WTC11 (cell line): ENCODE measurements at places on chromosomes 1 and 21.
A peak's percentile ranks its signal among the peaks of the same experiment; 100 is the strongest.

GRCh38 chr1:178495741-178496409 lies 889 bp downstream of the CLEC20A start:
- DNase-seq = no peak

- DNase-seq = no peak
Measured at GRCh38 chr1:159839116-159839849, 12.6 kb downstream of the SLAMF8 start.

DNA sequence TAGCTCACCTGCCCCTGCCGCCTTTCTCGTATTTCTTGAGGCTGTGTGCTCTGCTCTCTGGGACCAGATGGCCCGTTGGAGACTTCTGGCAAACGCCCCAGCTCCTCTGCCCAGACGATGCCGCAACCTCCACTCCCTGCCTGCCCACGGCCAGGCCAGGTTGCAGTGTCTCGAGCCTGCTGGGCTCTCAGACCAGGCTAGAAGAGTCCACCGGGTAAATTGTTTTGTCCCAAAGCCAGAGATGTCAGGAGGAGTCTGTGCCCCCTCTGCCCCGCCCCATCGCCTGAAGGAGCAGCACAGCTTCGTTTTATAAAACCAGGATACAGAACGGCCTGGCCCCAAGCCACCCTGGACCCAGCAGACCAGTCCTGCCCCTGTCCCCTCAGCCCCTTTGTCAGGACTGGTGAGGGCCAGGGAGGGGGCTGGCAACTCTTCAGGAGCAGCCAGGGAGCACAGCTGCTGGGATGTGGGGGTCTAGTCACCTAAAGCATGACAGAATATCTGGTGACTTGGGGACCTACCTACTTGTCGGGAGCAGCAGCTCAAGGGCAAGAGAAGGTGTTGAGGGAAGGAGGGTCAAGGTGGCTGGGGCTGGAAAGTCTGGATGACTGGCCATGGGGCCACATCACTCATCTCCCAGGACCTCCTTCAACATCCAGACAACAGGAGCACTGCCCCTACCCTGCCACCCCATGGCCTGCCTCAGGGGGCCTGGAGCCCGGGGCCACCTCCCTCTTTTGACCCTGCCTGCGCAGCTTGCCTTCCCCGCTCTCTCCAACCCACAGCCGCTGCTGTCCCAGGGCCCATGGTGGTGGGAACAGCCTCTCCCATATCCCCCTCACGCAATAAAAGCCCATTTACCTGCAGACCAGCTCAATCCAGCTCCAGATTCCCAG lies 33.9 kb upstream of the LBR start:
- no peak for DNase-seq

DNA sequence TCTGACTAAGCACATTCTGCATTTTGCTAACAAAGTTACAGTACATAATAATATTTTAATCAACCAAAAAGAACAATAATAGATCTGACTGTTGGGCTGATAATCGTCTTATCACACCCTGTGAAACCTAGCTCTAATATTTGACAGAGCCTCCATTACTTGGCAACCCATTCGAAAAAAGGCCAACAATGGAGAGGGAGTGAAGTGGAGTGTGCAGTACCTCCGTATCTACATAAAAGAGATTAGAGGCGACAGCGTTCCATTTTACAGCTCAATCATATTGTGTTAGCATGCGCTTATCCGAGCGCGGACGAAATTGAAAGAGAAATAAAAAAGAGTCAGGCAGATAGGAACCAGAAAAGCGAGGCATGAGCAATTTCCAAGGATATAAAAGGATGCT lies 137.3 kb upstream of the USH2A start:
- no peak for DNase-seq

- no peak for DNase-seq
Measured at GRCh38 chr1:243271996-243272395, 16.2 kb downstream of the SDCCAG8 start.

DNA sequence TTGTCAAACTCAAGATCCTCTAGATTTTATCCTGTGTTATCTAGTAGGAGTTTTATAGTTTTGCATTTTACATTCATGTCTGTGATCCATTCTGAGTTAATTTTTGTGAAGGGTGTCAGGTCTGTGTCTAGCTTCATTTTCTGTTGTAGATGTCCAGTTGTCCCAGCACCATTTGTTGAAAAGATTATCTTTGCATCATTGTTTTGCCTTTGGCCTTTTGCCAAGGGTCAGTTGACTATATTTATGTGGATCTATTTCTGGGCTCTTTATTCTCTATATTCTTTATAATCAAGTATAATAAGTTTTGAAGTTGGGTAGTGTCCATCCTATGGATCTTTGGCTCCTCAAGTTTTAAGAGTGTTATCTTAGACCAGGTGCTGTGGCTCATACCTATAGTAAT lies 21.9 kb downstream of the TRAF5 start:
- no peak for DNase-seq

GRCh38 chr1:167638064-167638463 lies 8.0 kb downstream of the RCSD1 start:
- no peak for DNase-seq

GRCh38 chr21:26883768-26884167 lies 38.6 kb upstream of the ADAMTS1 start:
- DNase-seq = no peak

DNA sequence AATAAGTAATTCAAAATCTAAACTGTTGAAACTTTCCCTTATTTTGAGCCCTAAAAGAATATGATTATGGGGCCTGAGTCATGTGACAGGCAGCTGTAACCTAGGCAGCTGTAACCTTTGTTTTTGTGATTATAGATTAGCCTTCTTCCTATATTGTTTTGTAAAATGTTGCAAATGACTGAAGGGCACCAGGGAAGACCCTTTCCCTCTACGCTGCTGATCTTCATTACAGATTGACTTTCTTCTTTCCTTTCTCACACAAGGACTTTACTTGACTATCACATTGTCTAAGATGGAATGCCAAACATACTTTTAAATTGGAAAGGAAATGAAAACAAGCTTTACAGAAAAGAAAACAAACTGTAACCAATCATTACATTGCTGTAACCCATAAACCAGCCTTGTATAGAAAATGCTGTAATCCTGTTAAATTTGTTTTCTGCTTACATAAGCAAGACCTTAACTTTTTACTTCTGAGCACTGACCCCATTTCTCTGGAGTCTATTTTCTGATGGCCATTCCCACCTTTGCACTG lies 242.2 kb downstream of the RGS7 start:
- no peak for DNase-seq

DNA sequence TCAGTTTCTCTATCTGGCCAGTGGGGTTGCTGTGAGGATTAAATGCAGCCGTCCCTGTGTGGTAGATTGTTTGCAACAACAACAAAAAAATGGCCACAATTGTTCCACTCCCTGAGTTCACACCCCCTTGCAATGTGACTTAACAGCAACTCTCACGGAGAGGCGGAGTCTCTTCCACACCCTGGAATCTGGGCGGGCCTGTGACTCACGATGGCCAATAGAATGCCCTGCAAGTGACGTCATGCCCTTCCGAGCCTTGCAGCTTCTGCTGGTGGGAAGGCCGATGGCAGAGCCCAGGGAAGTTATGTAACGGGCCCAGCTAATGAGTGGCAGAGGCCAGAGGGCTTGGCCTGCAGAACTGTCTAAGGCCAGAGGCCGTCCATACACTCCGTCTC lies 87.9 kb downstream of the RIPK4 start:
- peak; percentile 85 for DNase-seq

DNA sequence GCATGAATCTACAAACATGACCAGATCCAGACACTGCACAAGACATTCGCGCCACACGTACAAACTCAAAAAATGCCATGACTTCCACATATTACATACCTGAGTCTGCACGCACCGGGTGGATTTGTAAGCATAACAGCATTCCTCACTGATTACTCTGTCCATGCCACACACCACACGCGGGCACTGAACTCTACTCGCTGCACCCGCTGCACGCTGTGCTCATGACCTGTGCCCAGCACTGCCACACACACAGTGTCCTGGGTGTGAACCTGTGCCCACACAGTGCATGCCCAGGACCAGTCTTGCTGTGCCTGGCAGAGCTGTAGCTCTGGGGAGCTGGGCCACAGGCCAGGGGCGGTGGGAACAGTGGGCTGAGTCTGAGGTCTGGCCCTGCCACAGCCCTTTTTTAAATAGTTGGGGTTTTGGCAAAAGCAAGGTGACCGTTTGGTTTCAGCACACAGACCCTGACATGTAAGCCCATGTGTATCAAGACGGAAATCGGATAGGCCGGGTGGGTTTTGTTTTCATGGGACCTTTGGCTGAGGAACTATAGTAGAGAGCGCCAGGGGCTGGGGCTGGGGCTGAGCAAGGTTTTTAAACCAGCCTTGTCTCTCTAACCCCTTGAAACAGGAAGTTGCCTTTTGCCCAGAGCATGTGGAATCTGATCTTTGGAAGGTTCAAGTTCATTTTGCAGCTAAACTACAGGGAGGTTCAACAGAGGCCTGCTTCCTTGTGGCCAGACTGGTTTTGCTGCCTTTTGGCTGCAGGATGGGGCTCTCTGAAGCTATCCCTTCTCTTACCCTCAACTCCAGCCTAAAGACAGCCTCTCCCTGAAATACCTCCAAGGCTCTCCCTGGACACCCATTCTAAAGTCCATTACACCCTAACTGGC lies 12.3 kb upstream of the GOLT1A start:
- no peak for DNase-seq

GRCh38 chr1:100394285-100394684 lies 42.0 kb downstream of the CDC14A start:
- DNase-seq = no peak

- DNase-seq = no peak
Measured at GRCh38 chr21:46557919-46558392, 46.9 kb downstream of the S100B start.

- no peak for DNase-seq
Measured at GRCh38 chr1:66266756-66267155, 267.2 kb upstream of the SGIP1 start.

DNA sequence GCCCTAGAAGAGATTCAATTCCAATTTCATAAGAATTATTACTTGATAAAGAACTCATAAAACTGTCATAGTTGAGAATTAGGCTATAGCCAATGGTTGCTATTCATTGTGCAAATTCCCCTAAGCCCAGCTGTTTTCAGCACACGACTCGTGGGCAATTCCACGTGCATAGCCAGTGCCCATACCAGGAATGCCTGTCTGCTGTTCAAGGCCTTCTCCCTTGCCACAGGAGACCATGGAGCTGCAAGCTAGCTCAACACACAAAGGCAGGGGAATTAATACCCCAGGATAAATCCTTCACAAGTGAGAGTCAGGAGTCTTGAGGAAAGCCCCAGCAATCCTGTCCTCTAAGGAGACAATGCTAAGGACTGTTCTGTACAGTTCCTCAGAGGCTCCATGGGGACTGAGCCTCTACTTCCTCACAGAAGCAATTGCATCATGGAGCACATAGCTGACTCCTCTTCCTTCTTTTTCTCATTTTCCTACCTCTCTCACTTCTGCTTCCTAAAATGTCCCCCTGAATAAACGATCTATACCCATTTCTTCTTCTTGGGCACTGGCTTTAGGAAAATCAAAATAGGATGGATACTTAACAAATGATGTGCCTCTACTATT lies 19.1 kb upstream of the CHRM3 start:
- no peak for DNase-seq

DNA sequence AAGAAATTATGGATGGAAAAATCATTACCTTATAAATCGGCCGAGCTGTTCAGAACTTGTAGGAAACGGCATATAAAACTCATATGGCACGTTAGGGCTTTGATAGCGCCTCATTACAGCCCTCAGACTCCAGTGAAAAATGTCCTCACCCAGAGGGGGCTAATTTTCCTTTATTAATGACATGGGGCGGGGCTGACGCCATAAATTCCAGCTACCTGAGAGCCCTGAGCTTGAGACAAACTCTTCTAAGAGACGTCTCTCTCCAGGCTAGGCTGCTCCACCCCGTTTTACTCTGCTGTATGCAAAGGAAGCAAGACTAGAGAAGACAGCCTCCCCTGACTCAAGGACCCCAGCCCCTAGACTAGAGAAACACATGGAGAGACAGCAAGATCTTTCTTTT lies 149.4 kb downstream of the TRABD2B start:
- DNase-seq = no peak

DNA sequence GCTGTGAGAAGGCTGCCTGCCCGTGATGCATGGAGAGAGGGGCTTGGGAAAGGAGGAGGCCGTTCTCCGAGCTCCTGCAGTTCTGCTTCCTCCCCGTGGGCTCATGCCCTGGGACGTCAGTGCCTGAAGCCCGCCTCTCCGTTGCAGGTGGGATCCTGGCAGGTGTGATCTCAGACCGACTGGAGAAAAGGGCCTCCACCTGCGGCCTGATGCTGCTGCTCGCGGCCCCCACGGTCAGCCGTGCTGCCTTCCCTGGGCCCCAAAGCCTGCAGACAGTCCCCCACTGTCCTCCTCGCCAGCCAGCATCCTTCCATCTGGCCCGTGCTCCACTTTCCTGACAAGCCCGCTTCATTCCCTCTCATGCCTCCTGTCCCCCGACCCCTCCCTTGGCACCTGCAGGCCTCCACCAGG lies 50.9 kb downstream of the SLC37A1 start:
- DNase-seq = peak; percentile 6

GRCh38 chr1:218430346-218430745 lies 85.2 kb downstream of the TGFB2 start:
- DNase-seq = no peak

DNA sequence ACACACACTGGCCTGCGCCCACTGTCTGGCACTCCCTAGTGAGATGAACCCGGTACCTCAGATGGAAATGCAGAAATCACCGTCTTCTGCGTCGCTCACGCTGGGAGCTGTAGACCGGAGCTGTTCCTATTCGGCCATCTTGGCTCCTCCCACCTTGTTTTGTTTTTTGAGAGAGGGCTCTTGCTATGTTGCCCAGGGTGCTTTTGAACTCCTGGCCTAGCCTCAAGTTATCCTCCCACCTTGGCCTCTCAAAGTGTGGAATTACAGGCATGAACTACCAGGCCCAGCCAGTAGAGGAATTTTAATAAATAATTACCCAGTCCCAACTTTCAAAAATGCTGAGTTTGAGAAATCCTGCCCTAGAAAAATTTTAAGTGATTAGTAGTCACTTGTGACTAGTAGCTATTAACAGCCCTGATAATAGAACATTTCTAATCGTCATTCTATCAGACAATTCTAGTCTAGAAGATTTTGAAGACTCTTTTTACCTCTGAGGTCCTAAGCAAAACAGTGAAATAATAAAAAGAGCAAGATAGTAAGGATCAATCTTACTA lies 30.9 kb upstream of the SLC35D1 start:
- no peak for DNase-seq

DNA sequence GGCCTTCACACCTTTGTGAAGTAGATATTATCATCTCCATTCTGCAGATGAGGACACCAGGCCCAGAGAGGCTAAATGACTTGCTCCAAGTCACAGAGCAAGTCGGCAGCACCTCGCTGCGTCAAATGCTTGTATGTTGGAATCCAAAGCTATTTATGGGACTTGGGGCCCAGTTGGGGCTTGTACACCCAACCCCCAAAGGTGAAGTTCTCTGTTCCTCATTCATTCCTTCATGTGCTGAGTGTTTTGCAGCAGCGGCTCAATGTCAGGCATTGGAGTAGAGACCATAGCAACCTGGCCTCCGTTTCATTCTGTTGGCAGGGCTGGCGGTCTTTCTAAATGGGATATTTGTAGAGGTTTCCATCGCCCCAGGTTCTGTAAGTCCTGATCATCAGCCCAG lies 113.4 kb upstream of the SLC25A33 start:
- DNase-seq = no peak

GRCh38 chr1:158112994-158113758 lies 67.5 kb upstream of the CD1D start:
- peak; percentile 65 for DNase-seq

- DNase-seq = no peak
Measured at GRCh38 chr1:227764019-227764391, 28.8 kb downstream of the SNAP47 start.
